Adipocyte (in vitro differentiated cells): ENCODE measurements at places on chromosomes 1 and 21.

DNA sequence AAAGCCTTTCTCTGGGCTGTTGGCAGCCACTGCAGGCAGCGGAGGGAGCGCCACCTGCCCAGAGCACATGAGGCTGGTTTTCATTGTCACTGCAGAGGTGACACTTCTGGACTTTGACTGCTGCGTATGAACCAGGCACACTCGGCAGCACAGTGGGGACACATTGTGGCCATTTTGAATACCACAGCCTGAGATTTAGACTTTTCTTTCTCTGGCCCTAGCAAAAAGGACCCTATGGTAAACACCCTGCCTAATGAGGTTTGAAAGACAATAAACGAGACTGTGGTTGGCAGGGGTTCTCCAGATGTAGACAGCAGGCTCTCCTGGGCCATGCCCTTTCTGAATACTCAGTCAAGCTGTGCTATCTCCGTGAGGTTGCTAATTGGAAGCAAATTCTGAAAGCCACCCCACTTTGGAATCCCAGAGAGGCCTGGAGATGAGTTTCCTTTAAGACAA is 12.0 kb upstream of the KCNE2 start:
- peak; percentile 74 for DNase-seq

GRCh38 chr1:28591708-28592320 is at the start of gene RAB42:
Gene RAB42, plus strand, starts transcription at chr1:28592265. Its CDS starts 247 bp downstream, at chr1:28592512.
- peak; percentile 47 for DNase-seq

DNA sequence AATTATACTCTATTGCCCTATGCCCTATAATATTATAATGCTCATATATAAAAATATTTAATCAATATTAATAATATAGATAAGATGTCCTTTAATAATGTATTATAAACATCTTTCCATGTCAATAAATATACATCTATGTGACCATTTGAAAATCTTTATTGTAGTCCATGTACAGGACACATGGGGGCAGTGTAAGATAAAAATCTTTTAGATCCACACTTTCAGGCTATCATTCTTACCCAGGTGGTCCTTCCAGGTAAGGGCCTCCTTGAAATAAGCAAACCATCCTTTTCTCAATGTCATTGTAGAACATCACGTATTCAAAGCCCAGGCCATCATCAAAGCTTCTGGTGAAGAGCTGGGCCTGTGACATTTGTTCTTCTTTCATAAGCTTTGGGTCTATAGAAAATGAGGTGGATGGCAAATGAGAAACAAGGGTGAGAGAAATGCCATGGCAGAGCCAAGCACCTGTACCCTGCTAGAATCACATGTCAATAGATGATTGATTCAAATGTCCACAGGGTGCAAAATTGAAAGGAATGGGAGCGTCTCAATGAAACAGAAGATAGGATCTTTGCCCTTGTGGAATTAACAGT is 20.2 kb downstream of the THEM4 start:
- peak; percentile 38 for DNase-seq

DNA sequence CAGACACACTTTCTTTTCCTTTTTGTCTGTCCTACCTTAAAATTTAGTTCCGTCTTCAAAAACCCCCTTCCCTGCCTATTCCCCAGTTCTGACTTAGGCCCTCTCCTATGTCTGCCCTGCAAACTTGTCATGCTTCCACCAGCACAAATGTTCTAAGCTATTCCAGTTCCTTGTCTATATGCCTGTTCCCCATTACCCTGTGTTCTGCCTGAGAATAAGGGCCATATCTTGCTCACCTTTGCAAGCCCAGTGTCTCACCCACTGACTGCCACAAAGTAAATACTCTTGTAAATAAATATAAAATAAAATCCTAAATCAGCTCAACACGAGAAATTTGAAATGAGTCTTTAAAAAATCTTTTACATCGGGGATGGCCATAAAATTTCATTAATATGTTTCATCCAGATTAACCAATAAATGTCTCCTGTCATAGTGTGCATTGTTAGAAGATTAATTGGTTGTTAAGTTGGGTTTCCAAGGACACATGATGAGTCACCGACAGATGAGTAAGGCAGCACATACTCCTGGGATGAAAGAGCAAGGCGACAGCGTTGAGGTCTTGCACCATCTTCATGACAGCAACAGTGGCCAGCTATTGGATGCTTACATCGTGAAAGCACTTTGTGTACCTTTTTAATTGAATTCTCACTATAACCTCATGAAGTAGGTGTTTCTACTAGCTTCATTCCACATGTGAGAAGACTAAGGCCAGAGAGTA is 92.6 kb upstream of the NGF start:
- peak; percentile 73 for DNase-seq

GRCh38 chr1:208078752-208079151 is 165.4 kb downstream of the PLXNA2 start:
- no peak for DNase-seq

- no peak for DNase-seq
These were observed 3.3 kb downstream of the KLHL21 start for GRCh38 chr1:6599141-6599975.
